Fibroblast of mammary gland (primary cell): ENCODE measurements at places on chromosomes 1 and 21.
A peak's percentile ranks its signal among the peaks of the same experiment; 100 is the strongest.

DNA sequence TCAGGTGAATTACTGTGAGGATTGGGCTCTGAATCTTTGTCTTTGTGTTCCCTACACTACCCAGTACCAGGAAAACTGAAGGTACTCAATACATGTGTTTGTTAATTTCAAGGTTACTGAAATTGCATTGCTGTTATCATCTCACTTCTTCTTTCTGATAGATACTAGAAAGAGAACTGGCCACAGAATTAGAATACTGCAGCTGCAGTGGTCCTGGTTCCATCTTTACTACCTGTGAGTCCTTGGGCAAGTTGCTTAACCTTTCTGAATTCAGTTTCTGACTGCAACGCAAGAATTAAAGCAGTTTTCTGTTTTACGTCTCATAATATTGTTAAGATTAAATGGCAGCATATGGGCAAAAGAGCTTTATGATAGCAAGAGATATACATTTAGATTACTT is 263.5 kb downstream of the LMO4 start:
- no peak for DNase-seq

DNA sequence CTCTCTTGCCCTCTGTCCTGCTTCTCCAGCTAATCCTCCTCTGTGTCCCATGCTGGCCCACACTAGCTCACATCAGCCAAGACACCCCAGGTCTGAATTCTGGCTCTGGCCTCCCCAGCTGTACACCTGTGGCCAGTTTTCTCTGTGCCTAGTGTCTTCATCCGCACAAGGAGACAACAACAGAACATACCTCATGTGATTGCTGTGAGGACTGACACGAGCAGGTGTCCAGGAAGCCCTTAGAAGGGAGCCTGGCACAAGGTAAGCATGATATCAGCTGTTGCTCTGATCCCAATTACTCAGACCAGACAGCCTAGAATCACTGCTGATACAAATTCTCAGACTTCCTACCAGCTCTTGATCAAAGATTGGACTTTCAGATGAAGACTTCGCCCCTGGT is 71.2 kb upstream of the GJB5 start:
- DNase-seq = no peak

GRCh38 chr1:85058311-85058710 is 10.0 kb upstream of the MCOLN3 start:
- DNase-seq = no peak

GRCh38 chr1:37562984-37563383 is 6.2 kb downstream of the DNALI1 start:
- DNase-seq = no peak

DNA sequence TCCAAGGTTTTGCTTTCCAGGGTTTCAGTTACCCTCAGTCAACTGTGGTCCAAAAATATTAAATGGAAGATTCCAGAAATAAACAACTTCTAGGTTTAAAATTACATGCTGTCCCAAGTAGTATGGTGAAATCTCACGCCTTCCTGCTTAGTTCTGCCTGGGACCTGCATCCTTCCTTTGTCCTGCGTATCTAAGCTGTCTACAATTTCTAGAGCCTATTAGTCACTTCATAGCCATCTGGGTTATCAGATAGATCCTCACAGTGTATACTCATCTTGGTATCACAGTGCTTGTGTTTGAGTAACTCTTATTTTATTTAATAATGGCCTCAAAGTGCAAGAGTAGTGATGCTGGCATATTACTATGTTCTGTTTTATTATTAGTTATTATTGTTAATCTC is 157.7 kb downstream of the ROR1 start:
- peak; percentile 80 for DNase-seq

- DNase-seq = peak; percentile 23
Measured at GRCh38 chr1:183506561-183506960, 34.3 kb downstream of the SMG7 start.

GRCh38 chr1:191804311-191804710 is 354.0 kb upstream of the RGS18 start:
- DNase-seq = no peak

DNA sequence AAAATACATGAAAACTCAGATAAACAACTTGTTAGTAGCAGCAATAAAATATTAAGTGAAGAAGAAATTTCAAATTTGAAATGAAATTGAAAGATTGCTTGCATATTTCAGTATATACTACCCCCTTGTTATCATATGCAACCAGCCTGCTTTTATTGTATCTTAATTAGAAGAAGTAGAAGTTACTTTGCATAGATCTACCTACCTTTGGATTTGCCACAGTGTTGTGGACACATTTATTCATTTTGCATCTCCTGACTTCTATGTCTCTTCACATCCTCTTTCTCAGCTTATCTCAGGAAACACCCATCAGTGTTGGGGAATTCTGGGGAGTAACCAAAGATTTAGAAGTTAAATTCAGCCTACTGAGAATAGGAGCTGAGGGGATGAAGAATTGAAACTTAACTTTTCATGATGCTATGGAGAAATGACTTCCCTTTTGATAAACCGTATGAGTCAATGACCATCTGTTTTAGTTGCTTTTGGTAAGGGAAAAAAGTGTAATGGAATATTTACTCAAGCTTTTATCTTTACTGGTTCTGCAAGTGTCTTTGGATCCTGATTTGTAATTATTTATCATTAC is 96.9 kb downstream of the RGL1 start:
- DNase-seq = no peak

- no peak for DNase-seq
Measured at GRCh38 chr1:4549930-4550329, 104.5 kb upstream of the AJAP1 start.

GRCh38 chr1:67350783-67351182 is 43.1 kb downstream of the IL12RB2 start:
- no peak for DNase-seq

GRCh38 chr1:175073633-175074032 is 6.0 kb downstream of the TNN start:
- no peak for DNase-seq

GRCh38 chr1:37851782-37852210 is 7.6 kb downstream of the MTF1 start:
- DNase-seq = peak; percentile 55

DNA sequence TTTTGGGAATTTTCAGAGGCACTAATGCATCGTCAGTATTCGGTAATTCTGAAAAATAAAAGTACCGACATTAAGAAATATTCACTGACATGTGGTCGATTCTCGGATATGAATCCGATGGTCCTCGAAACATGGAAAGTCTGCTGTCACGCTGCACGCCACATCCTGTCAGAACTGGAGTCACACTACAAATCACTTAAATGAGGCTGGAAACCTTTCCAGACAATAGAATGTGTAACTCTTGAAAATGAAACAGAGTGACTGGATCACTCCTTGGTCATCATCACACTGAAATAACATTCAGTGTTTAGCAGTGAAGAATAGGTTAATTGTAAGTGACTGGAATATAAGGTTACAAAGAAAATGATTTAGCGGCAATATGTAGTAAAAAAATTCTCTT is 620.1 kb upstream of the ADAMTS5 start:
- DNase-seq = no peak

GRCh38 chr1:18385239-18385790 is 95.4 kb upstream of the KLHDC7A start:
- no peak for DNase-seq

- peak; percentile 73 for DNase-seq
Measured at GRCh38 chr1:55420929-55421716, 206.0 kb upstream of the USP24 start.

GRCh38 chr1:47578026-47578720 is 140.3 kb downstream of the FOXD2 start:
- no peak for DNase-seq

DNA sequence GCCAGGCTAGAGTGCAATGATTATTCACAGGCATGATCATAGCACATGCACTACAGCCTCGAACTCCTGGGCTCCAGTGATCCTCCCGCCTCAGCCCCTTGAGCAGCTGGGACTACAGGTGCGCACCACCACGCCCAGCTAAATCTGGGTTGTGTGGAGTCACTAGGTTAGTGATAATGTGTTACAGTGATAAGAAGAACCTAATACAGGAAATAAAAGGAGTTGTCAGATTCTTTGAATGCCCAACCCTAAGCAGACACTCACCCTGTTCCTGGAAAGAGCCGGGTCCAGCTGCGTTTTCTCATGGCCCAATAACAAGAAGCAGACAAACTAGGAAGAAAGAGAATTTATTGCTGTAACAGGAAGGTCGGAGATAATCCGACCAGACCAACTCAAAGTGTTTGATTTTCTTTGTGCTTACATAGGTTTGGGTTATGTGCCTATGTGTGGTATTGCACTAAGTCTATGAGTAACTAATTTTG is 8.8 kb downstream of the IFNGR2 start:
- DNase-seq = no peak

GRCh38 chr1:46815133-46815532 is 16.3 kb downstream of the CYP4B1 start:
- no peak for DNase-seq

GRCh38 chr1:161905269-161905884 is 118.3 kb downstream of the OLFML2B start:
- DNase-seq = peak; percentile 47

GRCh38 chr21:34836103-34836932 is 167.5 kb downstream of the CLIC6 start:
- peak; percentile 100 for DNase-seq

DNA sequence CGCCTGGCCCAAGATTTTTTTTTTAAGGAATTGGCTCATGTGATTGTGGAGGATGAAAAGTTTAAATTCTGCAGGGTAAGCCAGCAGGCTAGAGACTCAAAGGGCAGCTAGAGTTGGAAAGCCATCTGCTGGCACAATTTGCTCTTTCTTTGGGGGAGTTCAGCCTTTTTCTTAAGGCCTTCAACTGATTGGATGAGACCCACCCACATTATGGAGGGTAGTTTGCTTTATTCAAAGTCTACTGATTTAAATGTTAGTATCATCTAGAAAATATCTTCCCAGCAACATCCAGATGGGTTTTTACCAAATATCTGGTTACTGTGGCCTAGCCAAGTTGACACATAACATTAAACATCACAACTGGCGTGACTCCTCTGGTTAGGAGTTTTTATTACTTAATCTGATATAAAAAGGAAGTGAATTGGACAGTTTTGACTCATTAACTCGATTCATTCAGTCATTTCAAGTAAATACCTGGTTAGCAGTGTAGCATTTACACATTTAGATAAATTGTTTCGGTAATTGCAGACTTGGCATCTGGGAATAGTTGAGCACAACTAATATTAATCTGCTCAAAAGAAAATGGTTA is 12.4 kb downstream of the HOOK1 start:
- no peak for DNase-seq

GRCh38 chr21:44927587-44928461 is 7.1 kb upstream of the ITGB2 start:
- DNase-seq = peak; percentile 69

GRCh38 chr21:44291936-44292811 is 6.5 kb downstream of the AIRE start:
- no peak for DNase-seq

GRCh38 chr21:33801424-33802405 is 113.9 kb downstream of the ATP5PO start:
- DNase-seq = peak; percentile 63

- peak; percentile 64 for DNase-seq
Measured at GRCh38 chr1:31335007-31335406, 37.9 kb downstream of the FABP3 start.

DNA sequence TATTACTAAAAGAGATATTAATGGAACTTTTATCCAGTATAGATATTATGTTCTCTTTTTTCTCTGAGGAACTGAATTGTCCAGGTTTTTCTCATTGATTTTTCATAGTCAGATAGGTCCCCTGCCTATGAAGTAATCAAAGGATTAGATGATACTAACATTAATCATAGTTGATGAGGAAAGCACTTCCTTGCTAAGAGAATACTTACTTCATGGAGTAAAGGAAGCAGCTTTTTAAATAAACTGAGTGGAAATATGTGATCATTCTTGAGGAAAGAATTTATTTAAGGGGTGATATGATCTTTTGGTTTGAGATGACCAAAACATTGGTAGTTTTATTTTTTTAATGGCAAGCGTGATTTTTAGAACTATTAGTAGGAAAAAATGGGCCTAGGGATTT is 58.9 kb downstream of the SWT1 start:
- peak; percentile 8 for DNase-seq

- no peak for DNase-seq
Measured at GRCh38 chr1:28358716-28359115, 10.8 kb upstream of the PHACTR4 start.

GRCh38 chr1:6686294-6686693 is 15.3 kb downstream of the DNAJC11 start:
- peak; percentile 12 for DNase-seq

GRCh38 chr1:112308716-112309115 is 87.3 kb upstream of the CTTNBP2NL start:
- DNase-seq = no peak

- DNase-seq = no peak
Measured at GRCh38 chr1:10738061-10739058, 58.1 kb downstream of the CASZ1 start.

DNA sequence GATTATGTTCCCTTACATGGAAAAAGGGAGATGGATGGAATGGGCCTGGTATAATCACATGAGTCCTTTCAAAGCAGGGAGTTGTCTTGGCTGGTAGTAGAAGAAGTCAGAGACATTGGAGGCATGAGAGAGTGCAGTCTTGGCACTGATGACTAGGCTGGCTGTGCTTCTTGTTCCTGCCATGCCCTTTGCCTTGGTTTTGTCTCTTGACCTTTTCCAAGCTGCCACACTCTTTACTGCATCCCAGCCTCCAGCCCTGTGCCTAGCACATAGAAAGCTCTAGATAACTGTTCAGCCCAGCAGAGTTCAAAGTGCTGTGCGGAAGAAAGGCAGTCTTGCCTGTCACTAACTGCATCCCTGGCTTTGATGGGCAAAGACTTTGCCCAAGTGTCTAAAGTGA is 412.6 kb downstream of the PRDM2 start:
- DNase-seq = no peak

DNA sequence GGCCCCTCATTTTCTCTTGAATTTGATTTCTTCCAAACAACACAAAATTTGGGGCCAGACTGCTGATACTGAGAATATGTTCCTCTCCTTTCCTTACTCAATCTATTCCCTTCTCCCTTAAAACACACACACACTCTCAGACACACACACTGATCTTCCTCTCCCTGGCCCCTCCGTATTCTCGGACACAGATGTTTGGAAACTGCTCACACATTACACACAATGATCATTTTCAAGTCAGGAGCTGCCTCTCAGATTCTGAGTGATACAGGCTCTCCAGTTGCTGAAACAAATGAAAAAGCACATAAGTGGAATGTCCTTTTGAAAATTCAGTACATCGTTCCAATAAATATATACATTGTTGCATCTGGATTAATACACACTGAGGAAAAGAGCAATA is 161.3 kb downstream of the CLEC20A start:
- no peak for DNase-seq

DNA sequence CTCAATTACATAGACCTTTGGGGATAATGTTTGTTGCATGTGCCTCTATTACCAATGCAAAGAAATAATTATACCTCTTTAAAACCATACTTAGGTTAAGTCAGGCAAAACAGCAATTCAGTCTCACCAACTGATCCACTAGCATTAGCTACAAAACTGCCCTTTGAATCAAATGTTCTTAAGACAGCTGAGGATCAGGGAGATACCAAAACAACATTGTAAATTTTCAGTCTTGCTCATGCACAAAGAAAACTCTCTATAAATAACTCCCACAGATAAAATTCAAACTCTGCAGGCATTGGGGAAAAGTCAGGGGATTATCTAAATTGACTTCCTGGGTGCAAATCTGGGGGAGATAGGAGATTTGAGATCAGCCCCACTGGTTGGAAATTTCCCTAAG is 100.9 kb upstream of the DPT start:
- DNase-seq = no peak

GRCh38 chr1:16442265-16442664 is 1.7 kb downstream of the NECAP2 start:
- DNase-seq = no peak

- DNase-seq = peak; percentile 54
Measured at GRCh38 chr1:59146651-59147358, 150.1 kb upstream of the FGGY start.

GRCh38 chr1:234505769-234506102 is 26.8 kb upstream of the TARBP1 start:
- DNase-seq = peak; percentile 87
